ENCODE measurements at places on chromosomes 3 and 15.
A peak's percentile ranks its signal among the peaks of the same experiment; 100 is the strongest.

DNA sequence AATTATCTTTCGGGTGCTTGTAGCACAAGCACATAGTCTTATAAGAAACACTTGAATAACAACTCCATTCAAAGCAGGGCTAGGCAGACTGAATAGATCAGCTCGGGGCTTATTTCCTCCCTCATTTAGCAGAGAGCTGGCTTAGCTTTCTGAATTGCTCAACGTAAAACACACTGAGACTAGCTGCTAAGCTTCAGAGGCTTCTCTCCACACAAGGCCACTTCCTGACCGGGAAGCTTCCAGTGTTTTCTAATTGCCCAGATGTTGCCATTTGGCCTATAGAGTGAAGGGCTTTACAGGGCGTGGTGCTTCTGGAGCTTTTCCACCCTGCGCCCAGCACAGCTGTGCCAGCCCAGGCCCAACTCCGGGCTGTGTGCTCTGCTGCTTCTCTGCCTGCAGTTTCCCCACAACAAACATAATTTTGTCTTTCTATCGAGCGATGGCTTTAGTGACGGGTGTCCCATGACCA lies 16.6 kb downstream of the FAM240A start:
- no peak for DNase-seq

GRCh38 chr15:67784090-67784781 lies 41.1 kb upstream of the SKOR1 start:
- DNase-seq: no peak

GRCh38 chr3:29436612-29437323 lies 155.9 kb downstream of the RBMS3 start:
- DNase-seq: no peak

GRCh38 chr15:59833366-59833765 lies 144.2 kb upstream of the BNIP2 start:
- no peak for DNase-seq

DNA sequence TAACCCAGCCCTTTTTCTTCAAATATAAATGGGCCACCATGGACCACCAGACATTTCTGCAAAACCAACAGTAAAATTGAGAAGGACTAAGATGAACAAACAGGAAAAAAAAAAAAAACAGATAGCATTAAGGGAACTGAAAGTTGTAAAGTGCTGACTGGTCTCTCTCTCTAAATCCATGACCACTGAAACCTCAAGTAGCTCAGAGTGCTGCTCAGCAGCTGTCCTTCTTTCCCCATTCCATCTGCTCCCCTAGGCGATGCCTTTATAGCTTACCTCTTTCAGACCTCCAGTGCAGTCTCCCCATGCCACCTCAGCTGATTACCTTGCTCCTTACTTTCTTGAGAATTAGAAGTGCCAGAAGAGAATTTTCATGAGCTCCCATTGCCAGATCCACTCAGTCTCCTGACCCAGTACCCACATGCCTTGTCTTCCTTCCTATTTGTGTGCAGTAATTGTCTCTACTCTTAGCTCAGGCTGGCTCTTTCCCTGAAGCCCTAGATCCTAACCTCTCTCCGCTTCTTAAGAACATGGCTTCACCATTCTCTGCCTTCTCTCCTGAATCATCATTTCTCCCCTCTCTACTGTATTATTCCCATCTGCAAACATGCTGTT lies 23.9 kb upstream of the XIRP1 start:
- DNase-seq: no peak

DNA sequence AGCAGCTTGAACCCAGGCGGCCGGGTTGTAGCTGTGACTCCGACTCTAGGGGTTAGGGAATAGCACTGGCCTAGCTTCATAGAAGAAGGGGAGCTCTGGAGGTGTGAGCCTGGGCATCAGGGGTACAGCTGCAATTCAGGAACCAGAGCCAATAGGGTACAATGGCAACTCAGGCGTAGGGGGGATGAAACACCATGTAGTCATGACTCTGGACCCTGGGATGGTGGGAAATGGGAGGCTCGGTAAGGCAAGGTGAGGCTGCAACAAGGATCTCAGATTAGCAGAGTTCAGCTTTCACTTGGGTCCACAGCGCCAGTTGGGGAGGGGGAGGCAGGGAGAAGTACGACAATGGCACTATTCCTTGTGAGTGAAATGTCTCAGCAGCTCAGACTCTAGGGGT lies 210.2 kb upstream of the LYSMD4 start:
- DNase-seq: no peak

DNA sequence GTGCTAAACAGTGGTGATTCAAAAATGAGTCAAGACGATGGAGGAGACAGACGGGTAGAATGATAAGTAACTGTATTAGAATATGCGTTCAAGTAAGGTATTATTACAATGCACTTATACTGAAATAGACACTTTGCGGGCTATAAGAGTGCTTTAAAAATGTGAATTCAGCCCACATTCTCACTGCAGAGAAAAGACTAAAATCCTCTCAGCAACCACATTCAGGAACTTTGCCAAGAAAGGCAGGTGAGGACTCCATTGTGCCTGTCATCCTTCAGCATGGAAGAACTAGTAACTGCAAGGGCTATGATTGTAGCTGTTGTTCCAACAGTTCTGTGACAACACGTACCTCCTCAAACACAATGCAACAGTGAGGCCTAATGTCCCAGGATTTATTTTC lies 272.0 kb downstream of the RORA start:
- no peak for DNase-seq

- no peak for DNase-seq
Measured at GRCh38 chr3:185342459-185343174, 20.3 kb upstream of the MAP3K13 start.

DNA sequence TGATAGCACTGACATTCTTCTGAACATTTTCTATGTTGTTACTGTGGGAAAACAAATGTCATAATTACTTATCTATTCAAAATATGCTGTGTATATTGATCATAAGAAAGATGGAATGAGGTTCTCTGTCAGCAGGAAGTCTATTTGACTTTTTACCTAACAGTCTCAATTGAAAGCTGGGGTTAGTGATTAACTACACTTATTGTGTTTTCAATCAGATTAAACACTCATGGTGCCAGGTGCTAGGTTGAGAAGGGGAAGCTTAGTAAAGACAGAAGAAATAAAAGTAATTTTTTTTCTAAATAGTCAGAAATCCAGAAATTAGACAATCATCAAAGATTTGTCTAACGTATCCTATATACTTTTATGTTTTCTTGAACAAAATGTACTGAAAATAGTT lies 281.0 kb upstream of the NR2E3 start:
- DNase-seq: no peak

DNA sequence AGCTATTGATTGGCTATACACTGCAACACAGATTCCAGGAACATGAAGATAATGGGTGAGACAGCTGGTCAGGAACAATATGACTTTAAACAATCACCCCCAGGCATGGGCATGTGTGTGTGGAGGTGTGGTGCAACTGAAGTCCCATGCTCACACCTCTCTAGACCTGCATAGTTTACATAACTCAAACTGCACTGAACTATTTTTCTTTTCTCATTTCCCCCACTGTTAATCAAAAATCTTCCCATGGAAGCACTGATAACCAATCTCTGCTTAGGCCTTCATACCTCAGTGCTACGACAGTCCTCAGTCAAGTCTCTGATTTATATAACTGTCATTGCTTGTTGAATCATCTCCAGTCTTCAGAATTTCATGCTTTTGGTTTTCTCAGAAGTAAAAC lies 600.2 kb downstream of the NTRK3 start:
- no peak for DNase-seq

DNA sequence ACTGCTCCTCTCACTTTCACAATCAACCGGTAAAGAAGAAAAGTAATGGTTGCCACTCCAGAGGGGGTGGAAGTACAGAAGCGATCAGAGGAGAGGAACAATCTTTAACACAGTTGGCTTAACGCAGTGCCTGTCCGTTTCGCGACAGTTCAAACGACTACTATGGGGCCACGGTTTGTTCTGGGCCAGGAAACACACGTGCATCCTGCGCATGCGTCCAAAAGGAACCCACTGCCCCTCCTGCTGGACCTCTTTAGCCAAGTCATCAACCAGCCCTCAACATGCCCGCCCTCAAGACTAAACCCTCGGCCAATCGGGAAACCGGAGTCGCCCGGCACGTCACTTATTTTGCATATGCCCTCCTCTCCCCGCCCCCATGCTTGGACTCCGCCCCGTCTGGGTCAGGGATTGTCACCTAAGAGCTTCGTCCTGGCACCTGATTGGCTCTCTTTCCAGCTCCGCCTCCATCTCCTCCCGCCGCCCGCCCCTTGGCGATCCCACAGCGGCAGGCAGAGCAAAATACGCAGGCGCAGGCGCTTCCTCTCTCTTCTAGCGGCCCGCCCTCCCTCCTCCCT lies 345 bp upstream of the CDV3 start:
- DNase-seq: peak; percentile 99

DNA sequence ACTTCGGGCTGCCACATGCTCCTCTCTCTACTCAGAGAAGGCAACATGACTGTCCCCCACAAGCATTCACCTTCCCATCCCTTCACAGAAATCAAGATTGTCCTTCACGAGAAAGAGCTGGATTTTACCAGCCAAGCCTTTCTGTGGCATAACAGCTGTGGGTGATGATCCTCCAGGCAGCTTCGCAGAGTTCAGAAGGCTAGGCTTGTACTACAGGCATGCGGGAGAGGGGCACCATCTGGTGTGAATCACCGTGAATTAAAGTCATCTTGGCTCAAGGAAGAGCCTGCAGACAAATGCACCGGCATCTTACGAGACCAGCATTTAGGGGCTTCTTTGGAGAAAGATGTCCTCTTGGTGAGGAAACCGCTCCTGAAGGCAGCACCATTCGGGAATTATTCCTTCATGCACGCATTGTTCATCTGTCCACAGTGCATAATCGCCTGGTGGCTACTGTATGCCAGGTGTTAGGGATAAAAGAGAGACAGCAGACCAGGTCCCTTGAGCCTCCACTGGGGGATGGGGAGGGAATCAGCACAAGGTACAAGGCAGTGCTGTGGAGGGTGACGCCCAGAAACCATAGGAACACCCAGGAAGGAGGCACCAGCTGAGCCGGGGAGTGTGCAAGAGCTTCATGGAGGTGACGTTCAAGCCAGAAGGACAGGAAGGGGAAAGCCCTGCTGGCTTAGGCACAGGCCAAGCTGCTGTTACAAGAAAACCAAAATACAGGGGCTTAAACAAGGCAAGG lies 108.6 kb downstream of the TMEM266 start:
- DNase-seq: no peak

All from RKO (cell line).